Sigmoid colon (tissue), 7 donors: ENCODE measurements at places on chromosomes 4 and X. TPM values are rescaled to one million over a fixed set of nuclear protein-coding genes. Genes with fewer than 3 reads are reported as not detected.

The SLC16A2 gene
- 10.5 TPM for total RNA-seq

The ARSD gene
- 10.0 TPM for total RNA-seq

The RASGEF1B gene
- total RNA-seq = 11.4 TPM

The CXCL3 gene
- 4.8 TPM for total RNA-seq

The L1CAM gene
- 25.7 TPM for total RNA-seq

The GAB1 gene
- total RNA-seq = 65.6 TPM

The VCX3A gene
- not detected for total RNA-seq

The CDX4 gene
- not detected for total RNA-seq

The MAGEA2 gene
- not detected for total RNA-seq

The FAM133A gene
- total RNA-seq = not detected

The GPRIN3 gene
- total RNA-seq = 1.6 TPM

The TNMD gene
- total RNA-seq = not detected

The SPANXB1 gene
- not detected for total RNA-seq

The UBL4A gene
- 40.2 TPM for total RNA-seq

The CCDC160 gene
- 0.82 TPM for total RNA-seq

The REPS2 gene
- 6.1 TPM for total RNA-seq

The PPBP gene
- not detected for total RNA-seq

The ARL9 gene
- total RNA-seq = not detected

The NLGN3 gene
- total RNA-seq = 2.9 TPM

The PJA1 gene
- total RNA-seq = 21.8 TPM

The SSX4 gene
- total RNA-seq = not detected

The GDPD2 gene
- total RNA-seq = not detected

The FDCSP gene
- total RNA-seq = not detected

The PDE6B gene
- 5.4 TPM for total RNA-seq

The UNC5C gene
- total RNA-seq = 1.1 TPM

The TACR3 gene
- total RNA-seq = not detected

The CENPI gene
- 1.9 TPM for total RNA-seq

The ARR3 gene
- not detected for total RNA-seq

The F11 gene
- total RNA-seq = 0.14 TPM

The PNCK gene
- 135 TPM for total RNA-seq

The PRDM8 gene
- 14.3 TPM for total RNA-seq

The HERC6 gene
- 6.7 TPM for total RNA-seq

The SEC24D gene
- 42.4 TPM for total RNA-seq

The RAI2 gene
- total RNA-seq = 23.8 TPM

The FAM199X gene
- 21.0 TPM for total RNA-seq

The PHF8 gene
- total RNA-seq = 27.0 TPM

The PDCL2 gene
- total RNA-seq = not detected
